Activated T-cell treated with anti-CD3 and anti-CD28 coated beads, Interleukin-2, amount 50 U/mL, for 72 hours (primary cell): ENCODE measurements at places on chromosomes 7 and 10. TPM values are rescaled to one million over a fixed set of nuclear protein-coding genes. Genes with fewer than 3 reads are reported as not detected.

Gene UNCX
- total RNA-seq: not detected

GRCh38 chr7:42494736-42495135 lies 257.7 kb upstream of the GLI3 start:
- H3K36me3 ChIP-seq: no peaks in the 10 kb centered on the region
- no peak for DNase-seq
- peaks cover 26% of the 10 kb centered on the region for H3K27me3 ChIP-seq
- H3K4me1 ChIP-seq: no peaks in the 10 kb centered on the region

DNA sequence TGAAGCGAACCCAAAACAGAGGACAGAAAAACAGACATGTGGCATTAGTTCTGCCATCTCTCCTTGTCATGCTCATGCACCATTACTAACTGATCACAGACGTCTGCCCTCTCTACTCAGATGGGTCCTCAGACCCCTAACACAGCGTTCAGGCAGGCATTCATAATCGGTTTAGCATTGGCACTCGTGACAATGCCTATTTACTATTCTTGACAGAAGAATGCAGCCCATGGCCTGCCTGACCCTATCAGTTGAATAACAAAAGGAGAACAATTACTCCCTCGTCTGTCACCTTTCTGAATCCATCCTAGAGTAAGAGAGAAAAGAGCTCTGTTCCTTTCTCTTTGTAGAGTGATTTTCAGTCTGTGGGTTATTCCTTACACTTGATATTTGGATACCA lies 194.6 kb upstream of the PHYHIPL start:
- DNase-seq: no peak
- H3K27ac ChIP-seq: no peak overlapping the region
- H3K4me1 ChIP-seq: no peaks in the 10 kb centered on the region
- no peak overlapping the region for H3K4me3 ChIP-seq
- H3K36me3 ChIP-seq: no peaks in the 10 kb centered on the region

GRCh38 chr7:100547872-100548271 lies 8.9 kb downstream of the AGFG2 start:
- no peak for DNase-seq
- peak overlapping the region; percentile 94 for H3K27ac ChIP-seq
- H3K4me1 ChIP-seq: peaks cover 78% of the 10 kb centered on the region
- H3K36me3 ChIP-seq: peaks cover 14% of the 10 kb centered on the region
- H3K4me3 ChIP-seq: peak overlapping the region; percentile 99

GRCh38 chr7:69498671-69499070 lies 99.6 kb upstream of the AUTS2 start:
- no peak overlapping the region for H3K27ac ChIP-seq
- DNase-seq: no peak
- no peaks in the 10 kb centered on the region for H3K4me1 ChIP-seq
- peaks cover 2% of the 10 kb centered on the region for H3K36me3 ChIP-seq

Gene PTPN20
- 0.99 TPM for total RNA-seq

Gene DRGX
- not detected for total RNA-seq

GRCh38 chr7:76395965-76396726 lies 13.4 kb downstream of the SSC4D start:
- no peak for DNase-seq
- peaks cover 26% of the 10 kb centered on the region for H3K4me1 ChIP-seq
- H3K4me3 ChIP-seq: no peak overlapping the region
- H3K27me3 ChIP-seq: no peaks in the 10 kb centered on the region
- H3K27ac ChIP-seq: no peak overlapping the region
- no peaks in the 10 kb centered on the region for H3K36me3 ChIP-seq

Gene TNS3
- total RNA-seq: 1.2 TPM

- H3K36me3 ChIP-seq: no peaks in the 10 kb centered on the region
- no peaks in the 10 kb centered on the region for H3K27me3 ChIP-seq
- no peak overlapping the region for H3K27ac ChIP-seq
These were observed 97.1 kb downstream of the RGS10 start for GRCh38 chr10:119445311-119445934.

GRCh38 chr10:61918140-61918539 lies 16.6 kb downstream of the ARID5B start:
- peaks cover 82% of the 10 kb centered on the region for H3K4me1 ChIP-seq
- H3K27ac ChIP-seq: no peak overlapping the region
- no peaks in the 10 kb centered on the region for H3K27me3 ChIP-seq
- peaks cover 23% of the 10 kb centered on the region for H3K36me3 ChIP-seq

- H3K4me3 ChIP-seq: no peak overlapping the region
- peak overlapping the region; percentile 62 for H3K27ac ChIP-seq
- peaks cover 59% of the 10 kb centered on the region for H3K4me1 ChIP-seq
These were observed 7.5 kb downstream of the LARP4B start for GRCh38 chr10:923844-924523.

Gene KLHDC10
- total RNA-seq: 23.1 TPM

DNA sequence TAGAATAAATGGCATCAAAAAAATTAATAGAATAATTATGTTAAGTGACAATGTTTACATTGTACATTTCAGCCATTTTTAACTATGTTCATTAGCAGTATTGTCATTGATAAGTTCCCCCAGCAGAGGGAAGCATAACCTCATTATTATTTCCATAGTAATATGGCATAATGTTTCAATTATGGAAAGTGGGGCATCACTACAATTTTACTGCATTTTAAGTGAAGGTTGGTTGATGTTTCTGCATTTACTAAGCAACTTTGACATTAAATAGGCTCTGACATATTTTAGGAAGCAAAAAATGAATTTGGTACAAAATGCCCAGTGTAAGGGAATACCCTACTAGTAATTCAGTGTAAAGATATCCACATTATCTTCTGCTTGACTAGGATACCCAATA lies 218.3 kb downstream of the SEMA3A start:
- H3K4me3 ChIP-seq: no peak overlapping the region
- no peaks in the 10 kb centered on the region for H3K4me1 ChIP-seq
- H3K27ac ChIP-seq: no peak overlapping the region

Gene CFAP70
- total RNA-seq: 0.95 TPM

DNA sequence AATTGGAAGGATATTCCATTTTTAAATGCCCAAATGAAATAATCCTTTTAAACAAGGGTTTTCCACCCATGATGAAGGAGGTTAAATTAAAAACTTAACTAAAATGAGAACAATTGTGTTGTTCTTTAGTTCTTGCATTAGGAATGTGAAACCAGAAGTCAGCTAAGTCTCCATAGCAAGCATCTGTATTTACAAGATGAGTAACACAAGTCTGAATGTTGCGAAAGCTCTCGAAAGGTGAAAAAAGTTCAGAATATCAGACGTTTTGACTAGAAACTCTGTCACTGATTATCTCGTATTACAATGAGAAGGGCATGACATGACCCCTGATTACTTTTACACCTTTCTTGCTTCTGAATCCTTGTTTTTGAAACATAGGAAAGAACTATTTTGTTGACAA lies 149.6 kb downstream of the BICC1 start:
- H3K27ac ChIP-seq: no peak overlapping the region
- DNase-seq: no peak
- no peak overlapping the region for H3K4me3 ChIP-seq
- H3K36me3 ChIP-seq: peaks cover 7% of the 10 kb centered on the region
- no peaks in the 10 kb centered on the region for H3K27me3 ChIP-seq

Gene FAM53B
- 30.0 TPM for total RNA-seq

Gene PDZD7
- 0.12 TPM for total RNA-seq

Gene CPN1
- total RNA-seq: not detected

GRCh38 chr10:98832738-98833137 lies 386.0 kb upstream of the HPS1 start:
- no peaks in the 10 kb centered on the region for H3K36me3 ChIP-seq
- no peaks in the 10 kb centered on the region for H3K27me3 ChIP-seq
- no peaks in the 10 kb centered on the region for H3K4me1 ChIP-seq

GRCh38 chr10:97782455-97783228 lies 10.8 kb upstream of the SFRP5 start:
- H3K4me3 ChIP-seq: no peak overlapping the region
- H3K27me3 ChIP-seq: no peaks in the 10 kb centered on the region
- H3K36me3 ChIP-seq: no peaks in the 10 kb centered on the region
- H3K4me1 ChIP-seq: peaks cover 28% of the 10 kb centered on the region
- H3K27ac ChIP-seq: no peak overlapping the region

DNA sequence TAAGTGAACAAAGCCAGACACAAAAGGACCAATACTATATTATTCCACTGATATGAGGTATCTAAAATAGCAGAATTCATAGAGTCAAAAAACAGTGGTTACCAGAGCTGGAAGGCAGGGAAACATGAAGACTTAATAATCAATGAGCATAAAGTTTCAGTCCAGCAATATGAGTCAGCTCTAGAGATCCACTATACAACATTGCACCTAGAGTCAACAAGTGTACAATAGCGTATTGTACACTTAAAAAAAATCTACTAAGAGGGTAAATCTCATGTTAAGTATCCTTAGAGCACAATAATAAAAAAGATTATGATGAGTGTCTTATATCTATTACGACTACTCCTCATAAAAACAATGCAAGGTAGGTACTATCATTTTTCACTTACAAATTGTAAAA lies 36.1 kb downstream of the C10orf90 start:
- H3K27ac ChIP-seq: no peak overlapping the region
- no peaks in the 10 kb centered on the region for H3K27me3 ChIP-seq
- H3K36me3 ChIP-seq: no peaks in the 10 kb centered on the region
- no peak for DNase-seq
- H3K4me3 ChIP-seq: no peak overlapping the region
- H3K4me1 ChIP-seq: no peaks in the 10 kb centered on the region

GRCh38 chr10:33688506-33688905 lies 354.0 kb upstream of the NRP1 start:
- no peak for DNase-seq
- peaks cover 1% of the 10 kb centered on the region for H3K36me3 ChIP-seq
- H3K27ac ChIP-seq: no peak overlapping the region
- H3K4me1 ChIP-seq: no peaks in the 10 kb centered on the region
- no peaks in the 10 kb centered on the region for H3K27me3 ChIP-seq

Gene PRTFDC1
- total RNA-seq: 0.49 TPM

GRCh38 chr7:77415823-77416620 lies at the start of gene GSAP:
GSAP (minus strand) TSS chr7:77416349; CDS start chr7:77416321, 28 bp downstream.
- peak within 1 kb of the TSS; percentile 69 for H3K4me3 ChIP-seq
- DNase-seq: peak; percentile 58
- H3K27me3 ChIP-seq: peaks cover 32% of the 10 kb centered on the region
- H3K4me1 ChIP-seq: peaks cover 52% of the 10 kb centered on the region
- H3K27ac ChIP-seq: no peak within 1 kb of the TSS

Gene IFIT2
- total RNA-seq: 36.0 TPM

Gene FRMPD2
- total RNA-seq: not detected

- peak overlapping the region; percentile 76 for H3K4me3 ChIP-seq
- H3K4me1 ChIP-seq: peaks cover 23% of the 10 kb centered on the region
- H3K27ac ChIP-seq: no peak overlapping the region
- peaks cover 69% of the 10 kb centered on the region for H3K27me3 ChIP-seq
- peak; percentile 21 for DNase-seq
- H3K36me3 ChIP-seq: peaks cover 2% of the 10 kb centered on the region
These were observed 622 bp downstream of the WNT16 start for GRCh38 chr7:121329191-121330052.

DNA sequence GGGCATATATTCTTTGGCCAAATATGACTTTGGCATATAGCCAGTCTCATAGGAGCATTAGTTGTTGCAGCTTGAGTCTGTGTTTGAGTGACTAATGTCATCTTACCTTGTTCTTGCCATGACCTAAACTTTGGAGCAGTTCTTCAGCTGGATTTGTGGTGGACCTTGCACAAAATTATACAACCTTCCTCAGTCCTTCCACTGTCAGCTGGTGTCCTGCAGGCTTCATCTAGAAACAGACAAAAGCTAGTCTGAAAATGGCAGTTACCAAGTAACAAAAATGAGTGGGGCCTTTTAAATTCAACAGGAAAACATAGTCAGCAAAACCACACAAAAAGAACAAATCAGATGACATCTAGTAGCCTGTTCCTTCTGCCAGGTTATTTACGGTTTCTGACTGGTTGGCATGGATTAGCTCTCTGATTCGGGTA lies 59.5 kb upstream of the HECTD2 start:
- H3K4me3 ChIP-seq: no peak overlapping the region
- no peaks in the 10 kb centered on the region for H3K4me1 ChIP-seq

Gene PNPLA8
- 29.9 TPM for total RNA-seq

Gene LRRC4
- total RNA-seq: 0.53 TPM

GRCh38 chr10:66698069-66698468 lies 227.8 kb upstream of the LRRTM3 start:
- H3K4me3 ChIP-seq: no peak overlapping the region
- no peak overlapping the region for H3K27ac ChIP-seq
- no peaks in the 10 kb centered on the region for H3K4me1 ChIP-seq
- H3K36me3 ChIP-seq: no peaks in the 10 kb centered on the region
- H3K27me3 ChIP-seq: no peaks in the 10 kb centered on the region

Gene LLCFC1
- total RNA-seq: not detected

GRCh38 chr7:31893365-31893764 lies 176.8 kb downstream of the PDE1C start:
- H3K27ac ChIP-seq: no peak overlapping the region
- DNase-seq: no peak
- H3K27me3 ChIP-seq: no peaks in the 10 kb centered on the region
- H3K36me3 ChIP-seq: no peaks in the 10 kb centered on the region
- H3K4me1 ChIP-seq: no peaks in the 10 kb centered on the region
- no peak overlapping the region for H3K4me3 ChIP-seq

- no peak overlapping the region for H3K27ac ChIP-seq
- H3K36me3 ChIP-seq: no peaks in the 10 kb centered on the region
- H3K4me1 ChIP-seq: no peaks in the 10 kb centered on the region
These were observed 245.9 kb downstream of the SKAP2 start for GRCh38 chr7:26618449-26618848.

- H3K4me1 ChIP-seq: peaks cover 9% of the 10 kb centered on the region
- peak; percentile 8 for DNase-seq
- H3K27ac ChIP-seq: peak overlapping the region; percentile 72
- H3K36me3 ChIP-seq: peaks cover 18% of the 10 kb centered on the region
- H3K27me3 ChIP-seq: no peaks in the 10 kb centered on the region
These were observed 52.6 kb downstream of the TRRAP start for GRCh38 chr7:98930921-98931320.

GRCh38 chr10:125415006-125415633 lies 254.8 kb upstream of the CTBP2 start:
- no peaks in the 10 kb centered on the region for H3K4me1 ChIP-seq
- no peak overlapping the region for H3K4me3 ChIP-seq
- no peak overlapping the region for H3K27ac ChIP-seq
- H3K36me3 ChIP-seq: no peaks in the 10 kb centered on the region
- H3K27me3 ChIP-seq: no peaks in the 10 kb centered on the region

Gene IKZF1
- 504 TPM for total RNA-seq

DNA sequence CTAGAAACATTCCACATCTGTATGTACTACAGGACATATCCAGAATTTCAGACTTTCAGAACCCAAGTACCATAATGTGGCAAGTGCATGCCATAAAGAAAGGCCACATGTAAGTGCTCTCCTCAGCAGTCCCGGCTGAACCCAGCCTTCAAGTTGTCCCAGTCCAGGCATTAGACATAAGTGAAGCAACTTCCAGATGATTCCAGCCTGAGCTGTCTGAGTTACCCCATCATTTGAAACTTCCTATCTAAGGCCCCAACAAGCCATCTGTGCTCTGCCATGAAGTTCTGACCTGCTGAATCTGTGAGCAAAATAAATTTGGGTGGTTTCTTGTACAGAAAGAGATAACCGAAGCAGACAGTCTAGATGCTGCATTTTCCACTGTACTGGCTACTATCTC lies 218.8 kb downstream of the IPMK start:
- H3K36me3 ChIP-seq: no peaks in the 10 kb centered on the region
- no peaks in the 10 kb centered on the region for H3K27me3 ChIP-seq

Gene RBP4
- total RNA-seq: not detected

Gene CCL24
- total RNA-seq: 0.46 TPM

- no peak overlapping the region for H3K4me3 ChIP-seq
- DNase-seq: no peak
- H3K4me1 ChIP-seq: no peaks in the 10 kb centered on the region
- no peak overlapping the region for H3K27ac ChIP-seq
- no peaks in the 10 kb centered on the region for H3K36me3 ChIP-seq
These were observed 1.3 kb downstream of the OR2F2 start for GRCh38 chr7:143936087-143937009.

Gene GIMAP2
- 47.8 TPM for total RNA-seq

Gene TDRD1
- 0.09 TPM for total RNA-seq

Gene SFTPA1
- total RNA-seq: not detected

- H3K4me3 ChIP-seq: no peak overlapping the region
- H3K27me3 ChIP-seq: peaks cover 7% of the 10 kb centered on the region
- no peak for DNase-seq
These were observed 39.9 kb upstream of the LYZL1 start for GRCh38 chr10:29249018-29249417.
